ENCODE measurements at places on chromosomes 1 and 21.

DNA sequence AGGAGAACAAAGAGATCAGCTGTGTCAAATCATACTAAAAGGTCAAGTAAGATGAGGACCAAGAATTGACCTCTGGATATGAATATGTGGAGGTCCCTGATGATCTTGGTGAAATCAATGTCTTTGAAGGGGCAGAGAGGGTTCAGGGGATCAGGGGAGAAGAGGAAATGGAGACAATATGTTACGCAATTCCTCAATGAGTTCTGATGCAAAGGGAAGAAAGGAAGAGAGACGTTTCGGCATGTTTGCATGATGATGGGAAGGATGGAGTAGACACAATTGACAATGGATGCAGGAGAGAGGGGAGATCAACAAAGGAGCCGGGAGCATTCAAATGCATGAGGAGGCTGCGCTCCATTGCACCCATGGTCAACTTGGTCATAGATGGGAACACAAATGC, 36.0 kb upstream of the GUCA2B start:
- no peak for DNase-seq

DNA sequence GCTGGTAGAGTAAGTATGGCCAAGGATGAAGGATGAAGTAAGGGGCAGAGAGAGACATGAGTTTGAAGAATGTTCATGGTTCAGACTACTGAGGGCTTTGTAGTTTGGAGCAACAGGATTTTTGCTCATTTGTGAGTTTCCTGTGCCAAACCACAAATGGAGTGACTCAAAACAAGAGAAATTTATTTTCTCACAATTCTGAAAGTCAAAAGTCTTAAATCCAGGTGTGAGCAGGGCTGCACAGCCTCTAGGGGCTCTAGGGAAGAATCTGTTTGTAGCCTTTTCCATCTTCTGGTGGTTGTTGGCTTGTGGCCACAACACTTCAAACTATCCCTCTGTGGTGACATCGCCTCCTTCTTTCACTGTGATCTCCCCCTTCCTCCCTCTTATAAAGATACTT, 58.9 kb downstream of the RHOU start:
- DNase-seq: no peak

GRCh38 chr1:169473347-169473746, 12.4 kb downstream of the SLC19A2 start:
- DNase-seq: no peak

- DNase-seq: peak; percentile 55
Measured at GRCh38 chr1:219587801-219588561, 24.9 kb downstream of the ZC3H11B start.

- no peak for DNase-seq
Measured at GRCh38 chr1:81654147-81654546, 146.6 kb upstream of the ADGRL2 start.
